ENCODE measurements at places on chromosomes 11 and 22.

DNA sequence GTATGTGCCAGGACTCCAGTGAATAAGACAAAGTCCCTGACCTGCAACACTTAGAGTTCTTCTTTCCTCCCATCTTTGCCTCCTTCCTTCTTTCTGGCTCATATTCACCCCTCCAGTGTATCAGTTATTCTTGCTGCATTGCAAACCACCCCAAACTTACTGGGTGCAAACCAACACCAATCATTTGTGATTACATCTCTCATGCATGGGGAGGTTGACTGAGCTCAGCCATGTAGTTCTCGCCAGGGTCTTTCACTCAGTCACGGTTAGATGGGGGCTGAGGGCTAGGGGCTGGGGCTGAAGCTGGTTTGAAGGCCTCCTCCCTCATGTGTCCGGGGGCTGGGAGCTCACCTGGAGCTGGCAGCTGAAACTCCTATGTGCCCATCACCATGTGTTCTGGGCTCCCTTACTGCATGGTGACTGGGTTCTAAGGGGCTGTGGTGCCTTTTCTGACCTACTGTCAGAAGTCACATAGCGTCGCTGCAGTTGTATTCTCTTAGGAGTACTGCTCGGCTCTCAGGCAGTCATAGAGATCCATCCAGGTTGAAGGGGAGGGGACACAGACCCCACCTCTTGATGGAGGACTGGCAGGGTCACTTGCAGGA is 35.0 kb upstream of the CACNG2 start:
- no peak for DNase-seq

DNA sequence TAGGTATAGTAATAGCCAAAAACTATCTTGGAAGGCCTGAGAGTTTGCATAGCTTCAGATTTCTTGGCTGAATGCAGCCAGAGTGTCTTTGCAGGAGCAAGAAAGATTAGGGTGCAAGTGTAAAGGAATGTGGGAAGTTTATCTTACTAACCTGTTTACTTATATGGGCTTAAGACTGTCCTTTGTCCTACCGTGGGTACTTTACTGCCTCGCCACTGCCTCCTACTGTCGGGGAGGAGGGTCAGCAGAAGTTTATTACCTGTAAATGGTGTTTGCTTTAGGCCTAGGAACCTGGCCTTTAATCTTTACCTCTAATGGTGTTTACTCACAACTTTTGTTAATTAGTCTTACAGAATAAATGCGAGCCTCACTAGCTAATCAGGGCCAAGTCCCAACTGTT is 633.8 kb downstream of the DLG2 start:
- DNase-seq: no peak

- DNase-seq: no peak
Measured at GRCh38 chr11:72352859-72353551, 81.3 kb downstream of the CLPB start.

DNA sequence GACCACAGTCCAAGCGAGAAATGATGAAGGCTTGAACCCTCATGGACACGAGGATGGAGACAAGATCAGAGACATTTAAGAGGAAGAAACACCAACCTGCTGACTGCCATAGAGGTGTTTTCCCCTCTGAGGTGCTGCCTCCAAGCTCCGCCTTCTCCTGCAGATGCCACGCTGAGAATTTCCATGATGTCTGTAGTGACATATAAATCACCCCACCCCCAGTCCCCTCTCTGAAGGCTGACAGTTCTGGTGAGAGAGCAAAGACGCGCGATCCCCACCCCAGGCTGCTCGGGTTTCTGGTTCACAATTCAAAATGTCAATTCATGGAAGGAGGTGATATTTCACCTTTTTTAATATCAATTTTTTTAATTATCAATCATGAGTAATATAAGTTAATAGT is 28.2 kb downstream of the LRRC32 start:
- no peak for DNase-seq

DNA sequence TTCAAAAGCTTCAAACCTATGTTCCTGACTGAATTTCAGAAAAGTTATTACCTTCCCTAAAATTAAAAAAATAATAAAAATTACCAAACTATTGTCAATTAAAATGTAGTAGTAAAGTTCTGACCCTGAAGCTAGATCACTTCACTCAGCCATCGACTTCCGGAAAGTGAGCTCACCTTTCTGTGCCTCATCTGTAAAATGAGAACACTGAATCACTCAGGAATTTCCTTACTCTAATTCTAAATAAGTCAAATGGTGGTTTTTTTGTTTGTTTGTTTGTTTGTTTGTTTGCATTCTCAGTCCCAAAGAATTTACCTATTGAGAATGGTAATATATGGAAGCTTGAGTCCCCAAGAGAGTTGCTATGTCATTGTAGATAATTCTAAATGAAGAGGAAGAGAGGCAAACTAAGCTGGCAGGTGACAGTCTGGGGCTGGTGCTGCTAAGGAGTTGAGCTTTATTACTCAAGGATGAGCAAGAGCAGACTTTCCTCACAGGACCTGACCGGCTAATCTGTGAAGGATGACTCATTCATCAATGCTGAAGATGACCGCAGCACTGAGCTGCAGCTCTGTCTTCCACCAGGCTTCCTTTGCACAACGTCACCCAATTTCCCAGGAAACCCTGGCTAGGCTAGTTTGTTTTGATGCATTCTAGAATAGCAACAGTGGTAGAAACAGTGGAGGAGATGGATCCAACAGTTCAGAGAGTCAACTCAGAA is 248.8 kb downstream of the RAB38 start:
- DNase-seq: no peak

DNA sequence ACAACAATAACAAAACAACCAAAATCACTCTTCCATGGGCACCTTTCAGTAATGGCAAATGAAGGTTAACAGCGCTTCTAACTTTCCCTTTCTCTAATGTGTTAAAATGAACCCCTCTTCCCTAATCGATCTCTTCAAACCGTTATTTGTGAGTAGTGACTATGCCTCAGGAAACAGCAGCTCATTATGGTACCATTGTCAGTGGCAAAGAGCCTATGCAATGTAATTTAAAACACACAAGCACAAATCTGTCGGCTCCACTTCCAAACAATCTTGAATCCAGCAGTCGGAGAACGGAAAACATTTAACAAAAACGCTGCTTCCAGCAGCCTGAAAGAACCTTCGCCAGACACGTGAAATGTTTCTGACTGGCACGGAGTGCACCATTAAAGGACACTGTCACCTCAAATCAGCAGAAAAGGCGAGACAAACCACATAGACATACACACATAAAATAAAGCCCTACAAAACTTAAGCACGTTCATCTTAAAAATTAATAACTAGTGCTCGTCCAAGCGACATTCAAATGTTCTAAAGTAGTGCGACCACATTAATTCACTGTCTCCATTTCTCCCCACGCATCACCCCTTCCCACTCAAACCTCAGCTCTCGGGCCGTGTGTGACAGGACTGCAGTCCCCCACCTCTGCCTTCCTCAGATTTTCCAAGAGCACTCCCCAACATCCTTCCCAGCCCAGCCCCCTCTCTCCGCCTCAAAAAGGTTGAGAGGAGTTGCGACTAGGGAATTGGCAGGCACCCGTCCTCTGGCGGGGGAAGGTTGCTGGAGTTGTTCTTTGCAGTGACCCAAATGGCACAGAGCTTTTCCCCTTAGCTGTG is 748 bp downstream of the RAB30 start:
- no peak for DNase-seq

DNA sequence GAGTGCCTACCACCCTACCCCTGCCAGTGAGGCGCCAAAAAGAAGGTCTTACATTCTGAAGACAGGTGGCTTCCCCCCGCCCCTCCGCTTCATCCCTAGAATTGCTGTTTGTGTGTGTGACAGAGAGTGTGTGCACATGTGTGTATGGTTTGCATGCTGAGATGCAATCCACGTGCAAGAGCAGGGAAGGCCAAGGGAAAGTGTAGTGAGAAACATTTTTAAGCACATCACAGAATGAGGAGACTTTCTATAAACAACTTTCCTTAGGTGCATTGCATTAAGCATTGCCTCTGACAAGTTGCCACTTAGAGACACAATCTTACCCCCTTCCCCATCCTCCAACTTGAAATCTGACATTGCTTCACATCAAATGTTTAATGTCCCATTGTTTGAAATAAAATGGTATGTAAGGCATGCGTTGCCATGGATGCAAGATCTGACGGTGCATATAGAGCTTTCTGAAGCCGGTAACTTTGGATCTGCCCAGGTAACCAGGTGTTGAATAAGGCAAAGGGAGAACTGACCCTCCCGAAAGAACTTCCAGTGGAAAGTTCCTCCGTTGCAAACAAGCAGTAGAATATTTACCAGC is 21.4 kb downstream of the FJX1 start:
- no peak for DNase-seq
